SJCRH30 (cell line): ENCODE measurements at places on chromosomes 6 and 20. TPM values are rescaled to one million over a fixed set of nuclear protein-coding genes. Genes with fewer than 3 reads are reported as not detected.

Gene DDO
- 0.14 and 0.43 TPM in 2 replicates for total RNA-seq

Gene C6orf15
- total RNA-seq = 2.3 and 3.4 TPM in 2 replicates

Gene CEBPB
- total RNA-seq = 6.6 and 9.3 TPM in 2 replicates

Gene ANKRD66
- not detected in 2 replicates for total RNA-seq

Gene RCAN2
- total RNA-seq = 0.20 and 0.43 TPM in 2 replicates

Gene C6orf52
- total RNA-seq = not detected in 2 replicates

Gene PPP1R14C
- 0.05 TPM in 1 of 2 replicates, not detected in the other for total RNA-seq

Gene TMEM14B
- total RNA-seq = 68.8 and 73.7 TPM in 2 replicates

Gene TSHZ2
- total RNA-seq = not detected in 2 replicates

Gene AKIRIN2
- total RNA-seq = 54.9 and 64.5 TPM in 2 replicates

Gene FOXA2
- total RNA-seq = 2.7 and 3.2 TPM in 2 replicates

Gene SLC32A1
- not detected in 2 replicates for total RNA-seq

Gene LY6G6C
- total RNA-seq = not detected in 2 replicates
